GM06990 (cell line): ENCODE measurements at places on chromosomes 3 and 15.

DNA sequence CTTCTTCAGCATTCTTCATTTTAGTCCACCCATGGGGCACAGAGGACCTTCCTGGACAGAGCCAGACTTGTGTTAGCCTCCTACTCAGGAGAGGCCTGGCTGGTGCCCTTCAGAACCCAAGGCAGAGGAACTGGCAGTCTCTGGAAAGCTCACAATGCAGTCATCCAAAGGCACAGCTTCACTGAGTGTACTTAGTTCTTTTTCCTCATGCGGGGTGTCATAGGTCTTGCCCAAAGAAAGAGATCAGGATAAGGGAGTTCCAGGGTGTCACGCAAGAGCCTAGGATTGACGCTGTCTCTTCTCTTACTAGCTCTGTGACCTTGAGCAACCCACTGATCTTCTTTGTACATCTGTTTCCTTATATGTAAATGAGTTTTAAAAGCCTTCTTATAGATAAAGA is 58.7 kb downstream of the CD200 start:
- DNase-seq, result no peak

- peak; percentile 80 for DNase-seq
Measured at GRCh38 chr3:52277071-52277964, 1.1 kb downstream of the WDR82 start.

DNA sequence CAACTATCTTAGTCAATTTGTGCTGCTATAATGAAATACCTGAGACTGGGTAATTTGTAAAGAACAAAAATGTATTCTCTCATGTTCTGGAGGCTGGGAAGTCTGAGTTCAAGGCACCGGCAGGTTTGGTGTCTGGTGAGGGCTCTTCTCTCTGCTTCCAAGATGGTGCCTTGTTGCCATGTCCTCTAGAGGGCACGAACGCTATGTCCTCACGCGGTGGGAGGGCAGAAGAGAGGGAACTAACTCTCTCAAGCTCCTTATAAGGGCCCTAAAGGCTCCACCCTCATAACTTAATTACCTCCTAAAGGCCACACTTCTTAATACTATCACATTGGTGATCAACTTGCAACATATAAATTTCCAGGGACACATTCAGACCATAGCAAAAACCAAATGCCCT is 108.4 kb downstream of the ADAMTSL3 start:
- no peak for DNase-seq

DNA sequence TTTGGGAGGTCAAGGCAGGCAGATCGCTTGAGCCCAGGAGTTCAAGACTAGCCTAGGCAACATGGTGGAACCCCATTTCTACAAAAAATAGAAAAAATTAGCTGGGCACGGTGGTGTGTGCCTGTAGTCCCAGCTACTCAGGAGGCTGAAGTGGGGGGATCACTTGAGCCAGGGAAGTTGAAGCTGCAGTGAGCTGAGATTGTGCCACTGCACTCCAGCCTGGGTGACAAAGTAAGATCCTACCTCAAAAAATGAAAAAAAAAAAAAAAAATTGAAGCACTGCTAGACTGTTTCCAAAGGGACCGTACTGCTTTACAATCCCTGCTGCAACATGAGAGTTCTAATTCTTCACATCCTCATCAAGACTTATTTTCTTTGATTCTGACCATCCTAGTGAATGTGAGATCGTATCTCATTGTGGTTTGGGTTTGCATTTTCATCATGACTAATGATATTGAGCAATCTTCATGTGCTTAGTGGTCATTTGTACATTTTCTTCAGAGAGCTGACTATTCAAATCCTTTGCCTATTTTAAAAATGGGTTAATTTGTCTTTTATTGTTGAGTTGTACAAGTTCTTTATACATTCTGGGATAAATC is 10.8 kb downstream of the CMTM8 start:
- DNase-seq, result no peak

GRCh38 chr15:31367730-31368344 is 41.2 kb downstream of the KLF13 start:
- no peak for DNase-seq

DNA sequence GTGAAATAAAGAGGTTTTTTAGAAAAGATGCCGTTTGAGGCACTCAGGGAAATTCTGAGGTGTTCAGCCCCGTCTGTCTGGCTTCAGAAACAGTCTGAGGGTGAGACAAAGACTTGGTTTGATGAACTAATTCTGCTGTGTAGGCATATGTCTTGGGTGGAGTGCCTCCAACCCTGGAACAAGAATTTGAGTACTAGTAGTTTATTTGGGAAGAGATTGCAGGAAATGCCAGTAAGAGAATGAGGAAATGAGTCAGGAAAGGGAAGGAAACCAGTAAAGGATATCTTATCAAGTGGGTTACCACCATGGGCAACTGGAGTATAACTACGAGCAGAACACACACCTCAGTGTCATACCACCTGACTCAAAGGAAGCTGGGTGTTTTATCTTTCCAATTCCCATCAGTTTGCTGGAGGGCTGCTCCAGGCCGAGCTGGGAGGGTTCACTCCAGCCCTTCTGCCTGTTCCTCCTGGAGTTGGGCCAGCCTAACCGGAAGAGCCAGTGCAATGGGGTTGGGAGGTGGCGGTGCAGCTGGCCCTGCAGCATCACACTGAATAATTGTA is 75.3 kb downstream of the TGFBR2 start:
- no peak for DNase-seq

DNA sequence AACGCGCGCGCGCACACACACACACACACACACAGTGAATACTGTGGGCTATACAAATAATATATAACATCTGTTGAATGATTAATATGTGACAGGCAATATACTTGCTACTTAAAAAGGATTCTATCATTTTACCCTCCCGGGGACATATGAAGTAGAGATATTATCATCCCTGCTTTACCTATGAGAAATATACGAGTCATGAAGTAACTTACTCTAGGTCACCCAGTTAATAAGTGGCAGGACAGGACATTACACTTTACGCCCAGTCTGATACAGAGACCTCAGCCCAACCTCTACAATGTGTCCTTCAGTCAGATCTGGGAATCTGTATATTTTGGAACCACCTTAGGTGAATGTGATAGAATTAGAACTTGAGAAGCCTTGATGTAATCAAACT is 55.4 kb downstream of the CCDC54 start:
- DNase-seq, result no peak

DNA sequence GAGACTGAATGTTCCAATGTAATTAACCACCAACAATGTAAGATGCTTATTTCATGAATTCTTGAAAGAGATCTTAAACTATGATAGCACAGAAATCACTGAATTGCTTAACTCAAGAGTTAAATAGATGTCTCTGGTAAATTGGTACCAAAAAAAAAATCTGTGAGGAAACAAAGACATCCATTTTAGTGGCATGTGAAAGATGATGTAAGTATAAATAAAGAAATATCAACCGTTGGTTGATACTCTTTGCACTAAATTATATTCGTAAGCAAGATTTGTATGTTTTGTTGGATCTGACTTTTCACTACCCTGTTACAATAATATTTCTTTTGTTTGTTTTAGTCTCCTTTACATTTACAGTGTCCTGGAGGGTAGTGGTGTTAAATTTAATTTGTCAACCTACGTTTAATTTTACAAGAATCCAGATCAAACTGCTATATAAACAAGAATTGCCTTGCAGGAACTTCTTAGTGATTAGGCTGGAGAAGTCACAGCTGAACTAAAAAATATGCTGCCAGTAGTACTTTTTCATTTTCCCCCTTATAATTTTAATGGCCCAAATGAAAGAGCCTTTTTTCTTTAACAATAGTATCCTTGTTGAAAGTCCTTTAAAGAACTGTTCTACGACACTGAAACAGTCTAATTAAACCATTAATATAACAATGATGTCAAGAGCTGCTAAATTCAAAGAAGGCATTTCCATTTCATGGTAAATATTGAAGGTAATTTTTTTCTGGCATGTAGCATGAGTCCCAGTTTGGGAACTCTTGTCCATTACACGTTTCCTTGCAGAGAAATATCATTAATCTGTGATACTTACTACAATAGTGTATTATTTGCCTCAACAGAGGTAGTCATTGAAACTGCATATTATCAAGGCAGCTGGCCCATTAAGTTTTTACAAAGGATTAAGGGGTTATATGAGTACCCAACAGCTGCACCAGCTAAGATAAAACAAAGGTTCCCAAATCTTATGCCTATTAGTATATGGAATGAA is 109.6 kb upstream of the PHLDB2 start:
- DNase-seq, result no peak

DNA sequence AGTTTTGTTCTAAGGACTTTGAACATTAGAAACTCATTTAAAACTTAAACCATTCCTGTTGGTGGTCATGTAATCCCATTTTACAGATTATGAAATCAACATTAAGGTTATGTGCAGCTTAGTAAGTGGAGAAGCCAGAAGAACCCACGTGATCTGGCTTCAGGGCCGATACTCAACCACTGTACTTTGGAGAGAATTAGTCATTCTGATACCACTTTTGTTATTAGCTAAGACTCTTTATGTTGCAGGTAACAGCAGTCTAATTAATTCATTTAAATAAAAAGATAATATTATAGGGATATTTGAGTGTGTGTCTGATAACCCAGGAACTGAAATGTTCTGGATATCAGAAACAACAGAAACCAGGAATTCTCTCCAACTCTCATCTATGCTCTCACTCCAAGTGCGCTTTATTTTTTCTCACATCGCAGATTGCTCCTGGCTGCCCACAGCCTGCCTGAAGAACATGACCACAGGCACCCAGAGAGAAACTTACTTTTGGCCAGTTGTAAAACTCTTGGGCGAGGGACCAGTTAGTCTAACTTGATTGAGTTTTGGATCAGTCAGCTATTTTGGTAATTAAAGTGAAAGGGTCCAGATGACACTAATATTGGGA is 25.2 kb downstream of the UBE2E1 start:
- peak; percentile 54 for DNase-seq

- DNase-seq, result no peak
Measured at GRCh38 chr3:52793702-52794611, 639 bp upstream of the ITIH3 start.

DNA sequence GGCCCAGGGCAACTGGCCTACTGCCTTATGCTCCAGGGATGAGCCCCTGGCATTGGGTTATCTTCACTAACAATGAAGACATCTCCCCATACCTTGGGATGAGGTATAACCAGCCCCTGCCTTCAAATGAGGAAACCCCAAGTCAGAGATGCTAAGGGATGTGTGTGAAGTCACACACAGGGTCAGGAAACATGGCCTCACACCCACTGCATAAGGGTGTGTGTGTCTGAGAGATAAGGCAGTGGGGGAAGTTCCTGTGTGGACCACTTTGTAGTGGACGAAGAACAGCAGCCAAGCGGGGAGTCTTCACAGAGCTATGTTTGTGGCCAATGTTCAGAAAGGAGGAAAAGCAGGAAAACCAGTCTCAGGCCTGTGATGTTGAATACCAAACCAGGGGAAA is 10.5 kb downstream of the ELP6 start:
- DNase-seq, result no peak

GRCh38 chr3:132325634-132326033 is 8.4 kb downstream of the ACP3 start:
- DNase-seq, result no peak

DNA sequence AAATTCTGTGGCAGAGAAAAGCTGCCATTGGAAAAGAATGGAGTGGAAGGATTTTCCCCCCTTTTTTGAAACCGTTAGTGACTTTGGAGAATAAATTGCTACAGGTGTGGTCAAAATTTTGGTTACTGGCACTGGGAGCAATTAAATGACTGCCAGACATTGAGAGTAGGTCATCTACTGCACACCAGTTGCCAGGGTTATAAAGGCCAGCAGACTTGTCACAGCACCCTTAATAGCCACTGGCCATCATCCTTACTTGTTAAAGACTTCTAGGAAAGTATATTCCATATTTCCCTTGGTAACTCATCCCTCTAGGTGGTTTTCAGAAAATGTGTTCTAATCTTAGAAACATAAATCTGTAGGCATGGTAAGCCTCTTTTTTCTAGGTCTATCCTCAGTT is 8.0 kb downstream of the PIK3CA start:
- DNase-seq, result no peak

DNA sequence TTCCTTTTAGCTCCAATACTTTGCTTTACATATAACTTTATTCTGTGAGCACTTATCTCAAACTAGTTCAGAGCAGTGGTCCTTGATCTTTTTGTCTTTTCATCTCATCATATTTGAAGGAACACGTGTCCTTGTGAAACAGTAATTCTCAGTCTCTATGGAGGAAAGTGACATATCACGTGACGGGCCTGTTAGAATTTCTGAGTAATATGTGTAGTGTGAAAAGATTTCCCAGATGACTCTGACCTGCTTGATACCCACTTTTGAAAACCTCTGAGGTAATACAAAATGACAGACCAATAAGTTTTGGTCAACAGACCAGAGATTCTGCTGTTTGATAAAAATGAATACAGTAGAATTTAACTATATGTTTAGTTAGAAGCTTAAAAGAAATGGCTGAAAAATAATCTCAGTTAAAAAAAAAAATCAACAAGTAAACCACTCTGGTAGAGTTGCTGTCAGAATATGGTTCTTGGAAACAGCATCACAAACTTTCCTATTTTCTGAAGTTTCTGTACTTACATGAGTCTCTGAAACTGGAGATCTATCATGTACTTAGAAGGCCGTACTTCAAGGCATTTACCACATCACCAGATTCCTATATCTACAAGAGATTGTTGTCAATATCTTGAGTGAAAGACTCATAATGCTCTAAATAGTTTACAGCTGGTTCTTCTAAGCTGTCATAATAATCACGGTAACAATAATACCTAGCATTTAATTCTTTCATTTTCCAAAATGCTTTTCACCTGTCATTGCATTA is 590.2 kb upstream of the TBL1XR1 start:
- DNase-seq, result peak; percentile 39

DNA sequence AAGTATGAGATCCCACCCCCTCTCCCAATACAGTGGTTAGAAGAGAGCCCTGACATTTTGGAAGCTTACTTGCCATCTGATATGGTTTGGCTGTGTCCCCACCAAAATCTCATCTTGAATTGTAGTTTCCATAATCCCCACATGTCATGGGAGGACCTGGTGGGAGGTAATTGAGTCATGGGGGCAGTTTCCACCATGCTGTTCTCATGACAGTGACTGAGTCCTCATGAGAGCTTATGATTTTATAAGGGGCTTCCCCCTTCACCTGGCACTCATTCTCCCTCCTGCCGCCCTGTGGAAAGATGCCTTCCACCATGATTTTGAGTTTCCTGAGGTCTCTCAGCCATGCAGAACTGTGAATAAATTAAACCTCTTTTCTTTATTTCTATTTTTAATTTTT is 28.8 kb upstream of the HES1 start:
- DNase-seq, result no peak

DNA sequence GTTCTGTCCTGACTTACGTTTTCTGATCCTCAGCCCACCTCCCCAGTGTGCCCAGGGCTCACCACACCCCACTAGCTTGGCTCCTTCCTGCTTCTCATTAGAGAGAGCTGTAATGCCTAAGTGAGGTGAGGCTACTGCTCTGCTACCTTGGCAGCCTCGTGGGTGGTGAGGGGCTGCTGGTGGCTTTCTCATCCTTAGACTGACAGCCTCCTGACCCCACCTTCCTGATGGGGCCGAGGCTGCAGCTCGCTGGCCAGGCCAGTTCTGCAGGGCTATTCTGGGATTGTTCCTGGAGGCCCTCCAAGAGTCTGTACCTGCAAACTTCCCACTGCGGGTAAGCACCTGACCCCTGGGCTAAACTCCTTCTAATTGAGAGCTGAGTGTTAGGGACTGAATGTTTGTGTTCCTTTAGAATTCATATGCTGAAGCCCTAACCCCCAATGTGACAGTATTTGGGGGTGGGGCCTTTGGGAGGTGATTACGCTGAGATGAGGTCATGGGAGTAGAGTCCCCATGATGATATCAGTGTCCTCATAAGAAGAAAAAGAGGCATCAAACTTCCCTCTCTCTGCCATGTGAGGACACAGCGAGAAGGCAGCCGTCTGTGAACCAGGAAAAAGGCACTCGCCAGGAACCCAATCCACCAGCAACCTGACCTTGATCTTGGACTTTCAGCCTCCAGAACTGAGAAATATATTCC is 38.1 kb upstream of the IQSEC1 start:
- DNase-seq, result no peak

- no peak for DNase-seq
Measured at GRCh38 chr3:186759231-186759930, 24.0 kb upstream of the EIF4A2 start.
